Endothelial cell (in vitro differentiated cells): ENCODE measurements at places on chromosomes 5 and 9. TPM values are rescaled to one million over a fixed set of nuclear protein-coding genes. Genes with fewer than 3 reads are reported as not detected.

Gene SPINK13
- not detected for total RNA-seq

DNA sequence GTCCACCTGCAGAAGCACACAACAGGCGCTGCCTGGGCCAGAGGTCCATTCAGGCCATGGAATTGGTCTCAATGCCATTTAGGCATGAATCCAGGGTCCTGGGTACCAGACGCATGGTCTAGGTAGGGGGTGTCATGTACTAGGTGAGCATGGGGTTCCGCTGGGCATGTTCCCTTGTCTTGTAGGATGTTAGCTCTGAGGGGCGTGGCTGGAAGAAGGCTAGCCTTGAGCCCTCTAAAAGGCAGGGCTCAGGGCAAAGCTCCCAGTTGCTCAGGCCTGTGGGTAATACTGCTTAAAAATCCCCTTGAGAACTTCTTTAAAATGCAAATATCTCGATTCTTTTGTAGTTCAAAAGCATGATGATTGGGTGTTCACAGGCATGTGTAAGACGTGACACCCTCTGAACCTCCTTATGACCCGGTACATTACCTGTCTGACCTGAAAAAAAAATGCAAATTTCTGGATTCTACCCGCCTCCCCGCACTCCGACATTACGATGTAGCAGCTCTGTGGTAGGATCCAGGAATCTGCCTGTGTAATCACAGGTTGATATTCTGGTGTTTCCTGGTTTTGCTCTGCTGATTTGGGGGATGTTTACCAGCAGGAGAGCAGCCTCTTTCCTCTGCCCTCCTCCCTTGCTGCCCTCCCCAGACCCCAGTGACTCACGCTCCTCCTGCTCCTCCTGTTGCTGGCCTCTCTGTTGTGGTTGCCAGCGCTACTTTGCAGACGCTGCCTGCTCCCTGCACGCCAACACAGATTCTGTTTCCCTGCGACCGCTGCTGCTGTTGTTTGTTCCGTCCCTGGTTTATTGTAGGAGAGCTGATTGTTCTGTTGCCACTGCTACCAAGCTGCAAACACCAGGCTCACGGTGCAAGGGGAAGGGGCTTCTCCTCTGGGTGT, 5.7 kb downstream of the TMC1 start:
- peak; percentile 64 for DNase-seq

DNA sequence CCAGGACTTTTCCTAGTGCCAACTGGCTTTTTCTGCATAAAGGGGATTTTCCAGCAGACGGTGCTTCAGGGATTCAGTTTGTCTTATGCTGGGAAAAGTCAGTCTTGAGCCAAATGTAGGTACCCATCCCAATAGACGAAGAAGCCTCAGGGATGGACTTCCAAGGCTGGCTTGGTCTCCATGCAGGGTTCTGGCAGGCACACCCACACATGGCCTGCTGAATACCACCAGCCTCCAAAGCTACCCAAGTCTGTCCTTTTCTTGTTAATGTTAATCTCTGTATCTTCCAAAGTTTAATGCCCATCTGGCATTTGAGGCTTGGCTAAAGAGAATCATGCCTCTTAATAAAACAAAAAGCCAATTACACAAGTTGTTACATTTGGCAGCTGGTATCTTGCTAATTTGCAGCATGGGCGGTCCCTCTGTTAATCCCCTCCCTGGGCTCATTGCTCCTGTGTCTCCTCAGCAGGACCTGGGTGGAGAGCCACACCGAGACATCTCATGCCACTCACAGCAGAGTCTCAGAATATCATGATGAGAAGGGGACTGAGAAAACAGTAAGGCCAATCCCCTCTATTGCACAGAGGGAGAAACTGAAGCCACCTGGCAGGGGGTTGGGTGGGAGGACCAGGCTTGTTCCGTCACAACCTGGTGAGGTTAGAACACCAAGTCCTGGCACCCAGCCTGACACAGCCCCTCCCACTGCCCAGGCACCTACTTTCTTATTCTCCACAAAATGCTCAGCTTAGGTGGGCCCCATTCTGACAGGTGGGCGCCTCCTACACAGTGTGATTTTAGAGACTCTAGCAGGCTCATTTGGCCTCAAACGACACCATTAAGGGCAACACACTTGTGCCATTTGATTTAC, 243.2 kb downstream of the FSTL4 start:
- DNase-seq: no peak

DNA sequence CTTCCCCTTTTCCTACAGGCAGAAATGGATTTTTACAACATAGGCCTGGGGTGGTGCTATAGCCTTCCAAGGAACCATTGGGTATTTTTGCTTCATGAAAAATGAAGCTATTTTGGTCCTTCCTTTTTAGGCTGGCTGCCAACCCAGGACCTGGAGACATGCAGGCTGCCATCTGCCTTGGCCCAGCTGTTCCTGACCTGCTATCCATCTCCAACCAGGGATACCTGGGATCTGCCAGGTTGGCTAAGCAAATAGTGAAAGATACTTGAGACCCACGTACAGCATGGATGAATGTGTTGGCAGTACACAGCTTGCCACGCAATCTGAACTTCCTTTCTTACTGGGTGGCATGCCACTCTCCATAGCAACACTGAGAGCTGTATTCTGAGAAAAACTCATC, 31.1 kb downstream of the MRPS27 start:
- DNase-seq: no peak

- DNase-seq: no peak
These were observed 654.7 kb downstream of the LRRC70 start for GRCh38 chr5:63233361-63233760.

DNA sequence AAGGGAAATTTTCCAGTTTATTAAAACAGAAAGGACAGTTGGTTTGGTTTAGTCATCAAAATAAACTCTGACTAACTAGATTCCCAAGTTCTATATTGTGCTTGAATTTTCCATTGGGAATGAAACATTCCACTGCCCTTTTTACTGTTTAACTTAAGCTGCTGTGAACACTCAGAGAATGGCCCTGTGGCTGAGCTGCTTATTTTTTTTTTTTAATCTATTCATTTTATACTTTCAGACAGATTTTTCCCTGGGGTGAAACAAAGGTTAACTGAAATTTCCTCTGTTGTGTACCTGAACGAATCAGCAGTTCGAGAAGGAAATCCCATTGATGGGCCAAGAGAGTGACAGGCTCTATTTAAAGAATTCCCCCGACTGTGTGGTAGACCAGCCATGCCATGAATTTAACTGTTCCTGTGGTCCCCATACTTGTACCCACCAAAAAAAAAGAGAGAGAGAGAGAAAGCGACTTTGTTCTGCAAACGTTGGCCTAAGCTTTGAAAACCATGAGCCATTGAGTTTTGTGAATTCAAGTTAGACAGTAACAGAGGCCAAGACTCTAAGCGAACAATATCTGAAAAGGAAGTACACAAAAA, 138.7 kb upstream of the GRHPR start:
- no peak for DNase-seq

DNA sequence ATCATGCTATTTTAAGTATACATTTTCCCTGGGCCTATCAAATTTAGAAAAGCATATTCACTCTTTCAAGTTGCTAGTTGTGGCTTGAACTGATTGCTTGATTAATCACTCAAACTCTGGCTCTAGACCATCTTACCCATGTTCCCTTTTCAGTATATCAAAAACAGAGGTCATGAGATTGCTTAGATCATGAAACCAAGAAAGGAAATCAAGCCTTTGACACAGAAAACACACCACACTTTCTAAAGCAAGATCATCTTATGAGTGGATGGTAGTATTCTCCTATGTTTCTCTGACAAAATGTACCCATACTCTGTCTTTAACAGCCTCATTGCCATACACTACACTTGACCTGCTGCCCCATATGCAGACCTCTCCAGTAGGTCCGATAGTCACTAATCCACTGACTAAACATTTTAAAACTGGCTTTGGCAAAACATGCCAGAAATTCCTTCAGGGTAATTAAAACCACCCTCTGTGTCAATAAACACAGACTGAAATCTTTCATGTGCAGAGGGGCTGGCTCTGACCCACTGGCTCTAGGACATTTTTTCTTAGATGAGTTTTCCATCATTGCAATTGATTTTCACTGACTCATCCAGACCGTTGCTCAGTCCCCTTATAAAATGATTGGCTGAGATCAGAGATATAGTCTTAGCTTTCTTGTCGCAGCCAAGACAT, 18.2 kb downstream of the PPP2R2B start:
- DNase-seq: no peak

DNA sequence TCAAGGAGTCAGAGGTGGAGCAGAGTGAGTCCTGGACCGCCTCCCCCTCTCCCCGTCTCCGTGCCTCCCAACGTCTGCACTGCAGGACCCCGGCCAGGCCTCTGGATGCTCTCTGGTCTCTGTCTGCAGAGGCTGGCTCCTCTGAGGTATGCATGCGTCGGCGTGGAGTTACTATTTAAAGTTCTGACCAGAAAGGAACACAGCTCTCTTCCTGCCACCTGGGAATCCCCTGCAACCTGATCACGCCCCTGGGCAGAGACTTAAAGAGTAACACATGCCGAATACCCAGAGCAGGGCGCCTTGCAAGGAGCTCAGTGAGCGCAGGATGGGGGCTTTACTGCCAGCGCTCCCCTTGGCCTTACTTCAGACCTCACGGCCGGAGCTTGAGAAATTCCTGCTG, 16.0 kb downstream of the ANXA6 start:
- DNase-seq: no peak
